Esophagus squamous epithelium (tissue), 5 donors: ENCODE measurements at places on chromosomes 11 and 22. TPM values are rescaled to one million over a fixed set of nuclear protein-coding genes. Genes with fewer than 3 reads are reported as not detected.

DNA sequence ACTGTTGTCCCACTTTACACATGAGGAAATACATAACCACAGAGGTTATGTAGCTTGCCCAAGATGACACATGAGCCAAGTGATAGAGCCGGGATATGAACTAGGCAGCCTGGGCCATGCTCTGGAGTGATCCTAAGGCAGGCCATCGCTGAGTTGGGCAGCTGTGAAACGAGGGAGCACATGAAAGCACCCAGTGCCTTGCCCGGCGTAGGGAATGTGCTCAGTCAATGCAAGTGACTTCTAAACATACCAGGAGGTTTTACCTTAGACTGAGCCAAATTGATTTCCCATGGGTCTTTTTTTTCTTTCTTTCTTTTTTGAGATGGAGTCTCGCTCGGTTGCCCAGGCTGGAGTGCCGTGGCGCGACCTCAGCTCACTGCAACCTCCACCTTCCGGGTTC, 10.5 kb downstream of the GRIK4 start:
- no peak for DNase-seq

Gene DEFB131B
- not detected for total RNA-seq

Gene FAM118A
- total RNA-seq, result 12.7 TPM

Gene WT1
- not detected for total RNA-seq

Gene PATE2
- not detected for total RNA-seq

Gene FAM111B
- total RNA-seq, result 14.9 TPM

Gene ISX
- not detected for total RNA-seq

- no peak for DNase-seq
These were observed 888.5 kb downstream of the NTM start for GRCh38 chr11:132258875-132259274.

DNA sequence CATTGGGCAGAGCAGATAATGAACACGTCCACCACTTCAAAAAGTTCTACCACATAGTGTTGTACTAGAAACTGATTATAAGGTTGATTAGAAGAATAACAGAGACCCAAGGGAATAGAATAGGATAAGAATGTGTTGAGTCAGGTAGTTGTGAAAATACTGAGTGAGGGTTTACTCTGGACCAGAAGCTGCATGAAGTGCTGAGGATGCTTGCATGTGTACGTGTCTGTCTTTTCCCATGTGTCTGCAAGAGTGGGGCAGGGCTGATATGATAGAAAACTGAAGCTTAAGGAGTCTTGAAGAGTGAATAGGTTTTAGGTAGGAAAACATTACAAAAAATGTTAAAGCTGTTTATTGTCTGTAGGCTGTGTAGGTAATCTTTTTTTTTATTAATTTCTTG, 20.6 kb downstream of the TRPC6 start:
- no peak for DNase-seq

- DNase-seq, result no peak
These were observed 98.9 kb upstream of the SLC5A12 start for GRCh38 chr11:26820739-26821138.

DNA sequence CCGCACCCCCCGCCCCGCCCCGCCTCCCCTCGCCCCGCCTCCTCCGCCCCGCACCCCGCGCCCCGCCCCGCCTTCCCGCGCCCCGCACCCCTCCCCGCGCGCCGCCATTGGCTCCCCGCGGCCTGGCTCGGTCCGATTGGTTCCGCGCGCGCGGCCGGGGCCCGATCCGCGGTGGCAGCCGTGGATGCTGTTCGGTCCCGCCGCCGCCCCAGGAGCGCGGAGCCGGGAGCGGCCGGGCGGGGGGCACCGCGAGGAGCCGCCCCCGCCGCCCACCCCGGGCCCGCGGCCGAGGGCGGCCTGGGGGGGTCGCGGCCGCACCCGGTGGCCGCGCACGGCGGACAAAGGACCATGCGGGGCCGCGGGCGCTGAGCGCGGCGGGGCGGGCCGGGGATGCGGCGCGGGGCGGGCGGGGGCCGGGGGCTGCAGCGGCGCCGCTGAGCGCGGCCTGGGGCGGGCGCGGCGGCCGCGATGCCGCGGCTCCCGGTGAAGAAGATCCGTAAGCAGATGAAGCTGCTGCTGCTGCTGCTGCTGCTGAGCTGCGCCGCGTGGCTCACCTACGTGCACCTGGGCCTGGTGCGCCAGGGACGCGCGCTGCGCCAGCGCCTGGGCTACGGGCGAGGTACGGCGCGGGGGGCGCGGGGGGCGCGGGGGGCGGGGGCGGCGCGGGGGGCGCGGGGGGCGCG, at the start of gene B4GALNT4:
Gene B4GALNT4 (plus strand): TSS at position 164 of the 683 bp plus-strand sequence. CDS start 305 bp downstream, at position 469.
- no peak for DNase-seq

- DNase-seq, result no peak
These were observed 90.3 kb downstream of the KCNQ1 start for GRCh38 chr11:2534957-2535672.

Gene RAG1
- 0.34 TPM for total RNA-seq

DNA sequence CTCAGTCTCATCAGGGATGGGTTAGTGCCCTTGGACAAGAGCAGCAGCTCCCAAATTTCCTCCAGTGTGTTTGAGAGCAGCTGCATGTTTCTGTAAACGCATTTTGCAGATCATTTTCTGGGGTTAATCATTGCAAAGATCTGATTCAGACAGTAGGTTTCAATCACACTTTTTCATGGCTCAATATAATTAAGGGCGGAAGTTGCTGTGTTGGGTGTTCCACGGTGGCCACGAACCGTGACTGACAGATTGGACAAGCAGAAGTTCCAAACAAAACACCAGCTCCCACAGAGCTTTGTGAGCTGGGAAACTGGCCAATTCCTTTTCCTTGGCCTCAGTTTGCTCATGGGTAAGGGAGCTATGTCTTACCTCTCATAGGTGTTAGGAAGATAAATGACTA, 8.4 kb upstream of the RASSF10 start:
- no peak for DNase-seq

DNA sequence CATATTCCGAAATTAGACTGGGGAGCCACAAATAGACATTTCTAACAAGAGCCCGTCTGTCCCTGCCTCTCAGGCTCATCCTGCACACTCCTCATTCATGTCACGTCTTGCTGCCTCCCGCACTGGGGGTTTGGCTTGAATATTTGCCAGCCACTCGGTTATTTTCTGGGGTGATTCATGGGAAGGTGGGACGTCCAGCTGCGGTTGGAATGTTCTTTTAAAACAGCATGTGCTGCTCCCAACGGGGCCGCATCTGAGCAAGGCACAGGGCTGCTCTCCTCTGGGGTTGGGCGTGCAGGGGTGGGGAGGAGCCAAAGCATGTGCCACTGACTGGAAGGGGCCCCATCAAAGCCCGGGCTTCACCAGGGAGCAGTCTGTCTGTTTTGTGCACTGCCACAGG, 25.9 kb upstream of the SLC5A4 start:
- DNase-seq, result no peak

DNA sequence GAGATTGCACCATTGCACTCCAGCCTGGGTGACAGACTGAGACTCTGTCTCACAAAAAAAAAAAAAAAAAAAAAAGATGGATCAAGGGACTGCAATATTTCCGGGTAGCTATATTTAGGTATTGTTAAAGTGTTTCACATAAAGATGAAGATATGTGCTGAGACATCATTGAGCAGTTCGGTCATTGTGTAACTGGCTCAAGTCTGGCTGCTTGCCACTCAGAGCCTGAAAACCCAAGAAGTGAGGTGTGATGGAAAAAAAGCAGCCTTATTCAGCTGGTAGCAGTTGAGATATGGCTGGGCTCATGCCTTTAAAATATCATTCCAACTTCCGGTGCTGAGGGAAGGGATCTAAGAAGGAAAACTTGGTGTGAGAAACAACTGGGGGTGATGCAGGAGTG, 46.9 kb downstream of the LUZP2 start:
- DNase-seq, result no peak

Gene CBLIF
- total RNA-seq, result not detected

DNA sequence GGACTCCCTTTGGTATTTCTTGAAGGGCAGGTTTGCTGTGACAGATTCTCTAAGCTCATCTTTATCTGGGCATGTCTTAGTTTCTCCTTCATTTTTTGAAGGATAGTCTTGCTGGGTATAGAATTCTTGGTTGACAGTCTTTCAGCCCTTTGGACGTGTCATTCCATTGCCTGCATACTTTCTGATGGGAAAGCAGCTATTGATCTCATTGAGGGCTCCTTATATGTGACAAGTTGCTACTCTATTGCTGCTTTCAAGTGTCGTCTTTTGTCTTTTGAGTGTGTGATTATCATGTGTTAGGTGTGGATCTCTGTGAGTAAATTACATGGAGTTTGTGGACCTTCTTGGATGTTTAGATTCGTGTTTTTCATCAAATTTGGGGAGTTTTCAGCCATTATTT, 21.9 kb downstream of the IGHMBP2 start:
- no peak for DNase-seq

Gene GLB1L3
- total RNA-seq, result under 0.01 TPM

Gene TEX54
- not detected for total RNA-seq

DNA sequence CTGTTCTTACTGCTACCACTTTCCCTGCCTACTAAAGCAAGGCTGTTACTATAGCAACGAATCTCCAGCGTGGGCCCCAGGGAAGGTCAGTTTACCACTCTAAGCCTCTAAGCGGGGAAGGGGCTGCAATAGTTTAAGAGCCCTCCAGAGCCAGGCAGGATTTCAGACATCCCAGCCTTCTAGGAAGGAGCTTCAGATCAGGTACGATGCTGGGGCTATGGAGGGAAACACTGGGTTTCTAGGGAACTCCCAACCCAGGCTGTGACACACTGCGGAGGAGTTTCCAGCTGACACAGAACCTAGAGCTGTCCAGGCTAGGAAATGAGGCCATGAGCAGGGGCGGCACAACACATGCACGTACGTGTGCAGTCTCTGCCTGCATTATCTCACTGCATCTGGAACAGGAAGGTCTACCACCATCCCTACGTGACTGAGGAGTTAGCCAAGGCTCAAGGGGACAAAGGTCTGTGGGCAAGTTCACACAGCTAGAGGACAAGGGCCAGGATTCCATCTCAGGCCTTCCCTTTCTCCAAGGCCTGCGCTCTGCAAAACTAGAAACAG, 20.4 kb downstream of the HPS4 start:
- no peak for DNase-seq

- DNase-seq, result no peak
These were observed 30.4 kb upstream of the IGSF9B start for GRCh38 chr11:133987171-133987570.

Gene OR2AG2
- not detected for total RNA-seq

Gene CD44
- 444 TPM for total RNA-seq

Gene SUSD2
- total RNA-seq, result 2.5 TPM

DNA sequence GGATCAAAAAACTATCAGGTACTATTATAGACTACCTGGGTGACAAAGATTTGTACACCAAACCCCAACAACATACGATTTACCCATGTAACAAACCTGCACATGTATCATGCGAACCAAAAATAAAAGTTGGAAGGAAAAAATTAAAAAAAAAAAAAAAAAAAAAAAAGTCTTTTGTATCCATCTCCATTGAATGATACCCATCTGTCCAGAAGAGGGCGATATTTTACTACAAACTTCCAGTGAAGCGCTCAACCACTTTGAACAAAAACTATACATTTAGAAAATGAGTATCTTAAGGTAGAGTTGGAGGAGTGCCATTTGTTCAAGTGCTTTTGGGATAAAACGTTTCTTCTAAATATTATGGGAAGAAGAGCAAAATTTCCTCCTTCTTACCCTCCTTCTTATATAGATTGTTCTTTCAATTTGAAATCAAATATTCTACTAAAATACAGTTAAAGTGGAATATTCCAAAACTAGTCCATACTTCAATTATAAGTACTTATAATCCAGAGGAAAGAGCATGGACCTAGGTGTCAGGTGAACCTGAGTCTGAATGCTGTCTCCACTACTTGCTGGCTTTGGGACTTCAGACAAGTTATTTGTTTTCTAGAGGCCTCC, 23.3 kb downstream of the ARL14EP start:
- no peak for DNase-seq

Gene UCP3
- total RNA-seq, result 1.5 TPM

Gene NPTXR
- 0.42 TPM for total RNA-seq

- no peak for DNase-seq
These were observed 1.8 kb upstream of the NAALADL1 start for GRCh38 chr11:65059959-65060824.

- no peak for DNase-seq
These were observed 69.0 kb upstream of the ZBED5 start for GRCh38 chr11:10926801-10927211.

DNA sequence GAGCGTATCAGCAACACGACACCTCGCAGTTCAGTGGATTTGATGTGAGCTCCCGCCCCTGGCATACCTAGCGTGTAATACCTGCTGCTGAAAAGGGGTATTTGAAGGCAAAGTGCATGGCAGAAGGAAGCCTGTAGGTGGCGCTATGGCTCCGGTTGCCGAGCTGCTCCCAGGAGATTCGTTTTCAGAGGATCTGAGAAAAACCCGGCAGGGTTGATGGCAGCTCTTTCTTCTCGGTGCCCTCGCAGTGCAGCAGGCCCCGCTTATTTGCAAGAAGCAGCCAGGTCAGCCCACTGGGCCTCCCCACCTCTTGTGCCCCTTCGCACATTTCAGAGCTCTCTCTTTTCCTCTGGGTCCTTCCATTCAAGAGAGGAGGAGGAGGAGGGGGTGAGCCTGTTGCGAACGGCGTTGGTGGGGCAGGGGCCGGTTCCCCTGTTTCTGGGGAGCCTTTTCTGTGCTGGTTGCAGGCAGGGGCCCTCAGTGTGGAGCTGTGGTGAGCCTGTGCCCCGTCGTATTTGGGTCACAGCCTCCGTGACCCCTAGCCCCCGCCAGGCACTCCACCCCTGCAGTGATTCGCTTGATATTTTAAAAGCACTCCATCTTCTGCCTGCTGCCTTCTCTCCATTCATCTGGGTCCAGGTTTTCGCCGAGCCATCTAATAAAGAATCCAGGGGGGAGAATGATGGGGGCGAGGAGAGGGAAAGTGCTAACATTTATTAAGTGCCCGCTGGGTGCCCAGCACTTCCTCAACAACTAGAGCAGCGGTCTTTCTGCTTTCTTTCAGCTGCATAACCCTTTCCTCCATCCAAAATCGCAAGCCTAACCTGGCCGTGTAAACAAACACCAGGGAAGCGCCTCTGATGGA, 85.3 kb upstream of the SYT13 start:
- no peak for DNase-seq

Gene KCNQ1OT1
- 0.72 TPM for total RNA-seq

Gene USH1C
- total RNA-seq, result not detected

Gene PYGM
- total RNA-seq, result 0.31 TPM

DNA sequence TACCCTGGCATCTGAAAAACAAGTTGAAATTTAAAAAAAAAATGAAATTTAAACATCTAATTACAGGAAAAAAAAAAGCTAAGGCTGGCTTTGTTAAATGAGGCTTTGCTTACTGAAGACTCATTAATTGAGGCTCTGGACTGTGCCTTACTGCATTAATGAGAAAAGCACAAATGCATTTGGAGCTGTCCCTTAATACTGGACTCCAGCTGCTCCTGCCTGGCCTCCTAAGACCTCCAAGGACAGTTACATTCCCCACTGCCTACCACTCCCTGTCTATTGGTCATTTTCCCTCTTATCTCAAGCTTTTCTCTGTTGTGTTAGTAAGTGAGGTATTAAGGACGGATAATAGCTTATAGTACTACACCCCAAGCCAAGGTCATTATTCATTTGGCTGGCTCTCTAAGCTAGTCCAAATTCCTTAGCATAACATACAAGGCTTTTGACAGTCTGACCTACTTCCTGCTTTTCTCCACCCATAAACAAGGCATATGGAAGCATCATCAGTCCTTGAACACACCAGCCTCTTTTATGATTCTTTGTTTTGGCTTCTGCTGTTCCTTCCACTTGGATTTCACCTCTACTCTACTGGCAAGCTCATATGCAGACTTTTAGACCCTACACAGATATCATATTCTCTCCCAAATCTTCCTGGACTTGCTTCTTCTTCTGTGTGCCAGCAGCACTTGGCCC, 62.5 kb downstream of the USP35 start:
- no peak for DNase-seq

Gene P2RX6
- 0.18 TPM for total RNA-seq
